GM23248 (cell line): ENCODE measurements at places on chromosomes 3 and 15. TPM values are rescaled to one million over a fixed set of nuclear protein-coding genes. Genes with fewer than 3 reads are reported as not detected.

BTLA gene
- total RNA-seq: not detected in 2 replicates

SACM1L gene
- total RNA-seq: 33.9 and 41.7 TPM in 2 replicates

CA12 gene
- 41.1 and 41.8 TPM in 2 replicates for total RNA-seq

CYP19A1 gene
- 0.51 and 0.76 TPM in 2 replicates for total RNA-seq

TEX55 gene
- not detected in 2 replicates for total RNA-seq

SEC22A gene
- total RNA-seq: 44.5 and 47.3 TPM in 2 replicates

LRTM1 gene
- not detected in 2 replicates for total RNA-seq

GASK1A gene
- total RNA-seq: 0.63 and 1.8 TPM in 2 replicates

- H3K27me3 ChIP-seq: no peaks in the 10 kb centered on the region
- DNase-seq: no peak
- 0 out of 2 replicates have a peak, but pooled peaks cover 3% of the 10 kb centered on the region for H3K36me3 ChIP-seq
- H3K4me3 ChIP-seq: no peak overlapping the region
- H3K4me1 ChIP-seq: peaks cover 8% of the 10 kb centered on the region
Observed at GRCh38 chr3:44939581-44940036, 36.4 kb downstream of the ZDHHC3 start.

GRCh38 chr3:52915294-52915693, 17.9 kb upstream of the STIMATE start:
- no peak overlapping the region for H3K27ac ChIP-seq
- no peaks in the 10 kb centered on the region for H3K36me3 ChIP-seq
- no peak overlapping the region for H3K4me3 ChIP-seq
- no peaks in the 10 kb centered on the region for H3K27me3 ChIP-seq
- H3K4me1 ChIP-seq: no peaks in the 10 kb centered on the region

GRCh38 chr15:89293012-89293411, 41.6 kb downstream of the POLG start:
- no peak for DNase-seq
- 0 out of 2 replicates have a peak, but pooled peaks cover 6% of the 10 kb centered on the region for H3K36me3 ChIP-seq
- H3K27me3 ChIP-seq: no peaks in the 10 kb centered on the region
- no peak overlapping the region for H3K27ac ChIP-seq
- no peak overlapping the region for H3K4me3 ChIP-seq

DNA sequence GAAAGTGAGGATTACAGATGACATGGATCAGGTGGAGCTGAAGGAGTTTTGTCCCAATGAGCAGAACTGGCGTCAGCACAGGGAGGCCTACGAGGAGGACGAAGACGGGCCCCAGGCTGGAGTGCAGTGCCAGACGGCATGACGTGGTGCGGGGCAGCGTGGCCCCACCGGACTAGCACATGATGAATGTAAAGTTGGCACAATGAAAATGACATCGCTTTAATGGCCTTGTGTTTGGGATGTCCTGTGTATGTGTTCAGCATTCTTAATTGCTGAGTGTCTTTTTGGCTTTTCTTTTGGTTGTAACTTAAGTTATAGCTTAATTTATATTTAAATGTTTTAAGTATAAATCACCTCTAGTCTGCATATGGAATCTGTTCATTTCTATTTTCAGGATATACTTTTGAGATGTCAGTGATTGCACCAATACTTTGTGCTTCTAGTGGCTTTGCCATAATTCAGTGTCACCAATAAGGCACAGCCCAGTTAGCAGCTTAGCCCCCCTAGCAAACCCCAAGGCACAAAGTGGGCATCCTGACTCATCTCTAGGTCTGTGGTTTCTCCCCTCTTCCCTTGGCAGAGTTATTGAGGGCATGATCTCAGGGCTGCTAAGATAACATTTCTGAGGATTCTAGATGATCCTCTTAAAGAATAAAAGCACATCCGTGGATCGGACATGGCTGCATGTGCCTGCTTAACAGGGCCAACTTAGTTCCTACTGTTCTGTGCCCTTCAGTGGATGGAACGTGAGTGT, 16.1 kb downstream of the DNAJA4 start:
- no peak overlapping the region for H3K4me3 ChIP-seq
- peaks cover 7% of the 10 kb centered on the region; the same call in 1 of the 2 replicates for H3K36me3 ChIP-seq
- DNase-seq: no peak
- no peaks in the 10 kb centered on the region for H3K4me1 ChIP-seq

DNA sequence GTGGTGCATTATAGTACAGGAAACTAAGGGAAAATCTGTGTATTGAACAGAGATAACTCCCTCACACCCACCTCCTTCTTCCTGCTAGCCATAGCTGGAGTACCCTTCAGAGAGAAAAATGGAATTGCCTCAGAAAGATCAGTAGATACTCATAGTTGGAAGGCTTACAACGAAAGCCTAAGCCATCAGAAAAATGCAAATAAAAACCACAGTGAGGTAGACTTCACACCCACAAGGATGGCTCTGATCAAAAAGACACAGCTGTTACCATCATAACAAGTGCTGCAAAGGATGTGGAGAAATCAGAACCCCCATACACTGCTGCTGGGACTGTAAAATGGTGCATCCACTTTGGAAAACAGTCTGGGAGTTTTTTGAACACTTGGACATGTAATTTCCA, 7.4 kb upstream of the DLG1 start:
- H3K36me3 ChIP-seq: no peaks in the 10 kb centered on the region
- no peaks in the 10 kb centered on the region for H3K27me3 ChIP-seq
- peak overlapping the region; percentile 71 for H3K27ac ChIP-seq
- H3K4me3 ChIP-seq: peak overlapping the region; percentile 14; the same call in 1 of the 2 replicates

DNA sequence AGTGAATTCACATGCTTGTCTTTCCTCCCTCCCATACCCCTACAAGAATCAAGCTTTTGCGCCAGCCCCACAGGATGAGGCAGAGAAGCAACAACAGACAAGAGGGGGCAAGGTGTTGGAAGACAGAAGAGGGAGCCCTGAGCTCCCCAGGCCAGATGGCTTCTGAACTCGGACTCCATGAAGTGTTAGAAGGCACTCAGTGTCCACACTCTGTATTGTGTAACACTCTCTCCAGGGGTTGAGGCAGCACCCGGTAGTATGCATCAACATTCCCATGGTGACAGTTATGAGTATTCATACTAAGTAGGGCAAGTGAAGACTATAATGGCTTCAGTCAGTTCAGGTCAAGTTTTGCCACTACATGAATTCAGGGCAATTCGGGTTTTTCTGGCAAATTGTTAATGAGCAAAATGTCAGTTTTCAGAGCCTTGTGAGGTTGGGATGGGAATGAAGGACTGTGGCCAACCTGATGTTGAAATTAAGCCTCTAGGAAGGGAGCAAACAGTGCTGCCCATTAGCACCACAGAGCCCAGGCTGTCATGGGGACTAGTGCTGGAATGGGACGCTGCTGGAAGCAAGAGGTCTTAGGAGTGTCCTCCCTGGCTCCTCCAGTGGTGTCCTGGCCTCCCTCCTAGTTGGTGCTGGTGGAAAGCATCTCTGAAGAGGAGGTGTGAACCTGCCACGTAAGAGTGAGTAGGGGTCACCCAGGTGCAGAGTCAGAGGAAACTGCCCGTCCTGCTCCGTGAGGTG, 79.4 kb downstream of the KLF15 start:
- no peak overlapping the region for H3K4me3 ChIP-seq
- peak; percentile 40 for DNase-seq
- H3K27ac ChIP-seq: no peak overlapping the region
- no peaks in the 10 kb centered on the region for H3K36me3 ChIP-seq
- no peaks in the 10 kb centered on the region for H3K27me3 ChIP-seq

GRCh38 chr15:90595763-90596155, 66.0 kb downstream of the CRTC3 start:
- no peak overlapping the region for H3K4me3 ChIP-seq
- no peaks in the 10 kb centered on the region for H3K36me3 ChIP-seq
- H3K27me3 ChIP-seq: no peaks in the 10 kb centered on the region

DNA sequence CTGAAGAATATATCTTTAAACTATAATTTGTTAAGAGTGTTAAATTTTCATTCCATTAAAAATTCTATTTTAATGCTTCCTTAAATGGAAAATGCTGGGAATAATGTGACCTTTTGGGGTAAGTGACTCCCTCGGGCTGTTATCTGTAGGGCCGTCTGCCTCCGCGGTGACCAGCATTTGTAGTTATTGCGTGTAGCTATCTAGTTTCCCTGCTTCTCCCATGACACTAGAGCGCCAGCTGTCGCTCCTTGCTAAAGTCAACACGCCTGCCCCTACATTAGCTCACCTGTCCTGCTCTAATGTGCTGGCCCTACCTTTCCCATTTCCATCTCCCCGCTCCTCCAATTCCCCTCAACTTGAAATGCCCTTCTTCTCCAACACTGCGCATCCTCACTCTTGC, 12.4 kb upstream of the CHRM5 start:
- H3K27me3 ChIP-seq: no peaks in the 10 kb centered on the region
- H3K4me1 ChIP-seq: no peaks in the 10 kb centered on the region
- H3K27ac ChIP-seq: no peak overlapping the region
- no peak overlapping the region for H3K4me3 ChIP-seq

- H3K4me3 ChIP-seq: no peak overlapping the region
- no peaks in the 10 kb centered on the region for H3K27me3 ChIP-seq
- peak; percentile 73 for DNase-seq
- H3K27ac ChIP-seq: no peak overlapping the region
- peaks cover 10% of the 10 kb centered on the region; the same call in 1 of the 2 replicates for H3K4me1 ChIP-seq
- H3K36me3 ChIP-seq: no peaks in the 10 kb centered on the region
Observed at GRCh38 chr3:159263750-159264553, 462.1 kb downstream of the MFSD1 start.

DNA sequence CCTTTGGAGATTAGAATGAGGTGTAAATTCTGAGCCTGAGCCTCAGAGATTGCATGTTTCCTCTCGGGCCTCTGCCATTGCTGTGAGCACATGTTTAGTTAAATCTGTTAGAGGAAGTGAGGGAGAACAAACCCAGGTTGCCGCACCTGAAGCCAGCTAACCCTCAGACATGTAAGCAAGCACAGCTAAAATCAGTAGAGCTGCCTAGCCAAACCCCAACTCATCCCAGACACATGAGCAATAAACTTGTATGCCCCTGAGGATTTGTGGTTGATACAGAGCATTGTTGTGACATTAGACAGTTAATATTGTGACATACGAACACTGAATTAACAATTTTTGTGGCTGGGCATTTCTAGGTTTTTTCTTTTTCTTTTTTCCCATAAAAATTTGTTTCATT, 41.9 kb downstream of the NMD3 start:
- H3K27me3 ChIP-seq: no peaks in the 10 kb centered on the region
- peaks cover 18% of the 10 kb centered on the region; the same call in 1 of the 2 replicates for H3K36me3 ChIP-seq
- H3K4me1 ChIP-seq: peaks cover 56% of the 10 kb centered on the region
- peak; percentile 88 for DNase-seq
- H3K27ac ChIP-seq: peak overlapping the region; percentile 54

GRCh38 chr3:40754994-40755393, 230.2 kb downstream of the ZNF621 start:
- H3K4me1 ChIP-seq: no peaks in the 10 kb centered on the region
- no peaks in the 10 kb centered on the region for H3K36me3 ChIP-seq
- no peak overlapping the region for H3K4me3 ChIP-seq

GRCh38 chr3:89414270-89414669, 306.8 kb downstream of the EPHA3 start:
- no peaks in the 10 kb centered on the region for H3K27me3 ChIP-seq
- no peak overlapping the region for H3K4me3 ChIP-seq
- no peak overlapping the region for H3K27ac ChIP-seq

- no peaks in the 10 kb centered on the region for H3K36me3 ChIP-seq
- peaks cover 11% of the 10 kb centered on the region for H3K4me1 ChIP-seq
- H3K27ac ChIP-seq: no peak overlapping the region
Observed at GRCh38 chr3:50304601-50305000, 1.2 kb upstream of the HYAL1 start.

DNA sequence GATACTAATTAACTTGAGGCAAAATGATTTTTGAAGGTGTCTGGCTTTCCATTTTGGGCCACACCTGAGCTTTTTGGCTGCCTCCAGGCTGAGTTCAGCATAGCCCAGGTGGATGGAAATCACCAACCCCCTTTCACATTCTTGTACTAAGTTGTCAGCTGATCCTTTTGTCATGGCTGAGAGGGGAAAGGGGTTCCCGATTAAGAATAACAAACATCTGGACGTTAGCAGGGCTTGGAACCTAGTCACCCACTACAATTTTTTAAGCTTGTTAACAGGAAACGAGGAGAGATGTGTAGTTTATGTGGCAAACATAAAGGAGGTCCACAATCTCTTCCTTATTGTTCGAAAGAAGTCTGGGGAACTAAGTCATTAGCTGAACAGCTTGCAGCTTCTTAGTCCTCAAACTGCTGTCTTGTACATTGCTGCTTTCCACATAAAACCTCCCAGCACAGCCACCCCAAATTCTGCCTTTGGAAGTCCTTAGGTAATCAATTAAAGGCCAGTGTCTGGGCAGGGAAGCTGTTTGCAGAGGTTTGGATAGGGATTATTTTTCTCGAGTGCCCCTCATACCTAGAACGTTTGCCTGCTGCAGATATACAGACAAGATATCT, 5.0 kb downstream of the NR2F2 start:
- peak; percentile 43 for DNase-seq
- peaks cover 48% of the 10 kb centered on the region for H3K36me3 ChIP-seq
- H3K27ac ChIP-seq: peak overlapping the region; percentile 19
- peaks cover 36% of the 10 kb centered on the region for H3K4me1 ChIP-seq
- H3K4me3 ChIP-seq: peak overlapping the region; percentile 99
- no peaks in the 10 kb centered on the region for H3K27me3 ChIP-seq

DNA sequence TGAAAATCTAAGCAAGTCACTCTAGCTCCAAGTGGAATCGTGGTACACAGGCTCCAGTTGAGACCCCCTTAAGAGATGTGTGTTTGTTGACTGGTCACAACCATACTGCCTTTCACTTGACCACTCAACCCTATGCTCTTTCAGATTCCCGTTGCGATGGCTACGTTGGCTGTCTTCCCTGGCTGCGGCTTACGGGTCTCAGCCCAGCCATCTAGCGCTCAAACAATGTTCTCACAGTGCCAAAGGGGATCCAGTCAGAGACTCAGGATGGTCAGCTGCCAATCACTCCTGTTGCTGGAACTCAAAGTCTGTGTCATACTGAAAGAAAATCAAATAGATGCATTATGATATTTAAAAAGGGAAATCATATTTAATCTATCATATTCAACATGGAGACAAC, 237.6 kb downstream of the ITPR1 start:
- no peaks in the 10 kb centered on the region for H3K27me3 ChIP-seq
- no peak overlapping the region for H3K27ac ChIP-seq
- H3K4me3 ChIP-seq: no peak overlapping the region
- DNase-seq: no peak

DNA sequence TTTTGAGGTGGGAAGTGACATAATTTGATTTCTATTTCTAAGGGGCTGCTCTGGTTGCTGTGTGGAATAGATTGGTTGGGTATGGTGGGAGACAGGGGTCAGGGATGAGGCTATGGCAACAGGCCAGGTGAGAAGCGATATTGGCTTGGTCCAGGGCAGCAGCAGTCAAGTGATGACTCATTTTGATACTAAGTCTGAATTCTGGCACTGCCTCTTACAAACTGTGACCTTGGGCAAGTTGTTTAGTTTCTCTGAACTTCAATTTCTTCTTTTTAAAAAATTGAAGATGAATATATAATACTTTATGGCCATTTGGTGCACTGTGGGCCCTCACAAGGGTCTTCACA, 40.4 kb upstream of the CLSTN2 start:
- no peaks in the 10 kb centered on the region for H3K27me3 ChIP-seq
- H3K36me3 ChIP-seq: no peaks in the 10 kb centered on the region
- DNase-seq: no peak
- H3K4me3 ChIP-seq: no peak overlapping the region
- no peaks in the 10 kb centered on the region for H3K4me1 ChIP-seq

GRCh38 chr3:151462278-151462780, 1.5 kb upstream of the IGSF10 start:
- H3K36me3 ChIP-seq: no peaks in the 10 kb centered on the region
- H3K4me1 ChIP-seq: no peaks in the 10 kb centered on the region
- H3K4me3 ChIP-seq: no peak overlapping the region
- peaks cover 16% of the 10 kb centered on the region for H3K27me3 ChIP-seq

GRCh38 chr3:52671676-52672075, 14.0 kb downstream of the PBRM1 start:
- H3K27me3 ChIP-seq: no peaks in the 10 kb centered on the region
